MM.1S (cell line): ENCODE measurements at places on chromosomes 2 and 18.

DNA sequence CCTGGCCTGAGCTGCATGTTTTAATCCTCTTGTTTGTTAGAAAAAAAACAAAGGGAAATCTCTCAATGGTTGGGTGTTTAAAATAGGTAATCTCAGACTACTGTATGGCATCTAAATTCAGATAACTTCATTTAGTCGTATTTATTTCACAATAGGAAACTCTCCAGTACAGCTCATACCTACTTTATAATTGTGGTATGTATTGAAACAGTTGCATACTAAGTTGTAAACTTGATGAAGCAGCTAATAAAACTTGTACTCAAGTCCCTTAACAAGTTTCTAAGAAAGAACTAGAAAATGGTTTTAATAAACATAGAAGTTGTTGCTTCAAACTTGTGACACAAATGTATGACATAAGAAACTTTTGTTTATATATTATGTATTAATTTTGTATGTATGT, 334.5 kb downstream of the PTPRM start:
- DNase-seq = no peak

- DNase-seq = no peak
These were observed 139.2 kb downstream of the LAMA3 start for GRCh38 chr18:23828426-23828825.

- DNase-seq = no peak
These were observed 750.5 kb downstream of the LRP1B start for GRCh38 chr2:141380008-141380979.

GRCh38 chr2:222854773-222855700, 5.8 kb upstream of the ACSL3 start:
- no peak for DNase-seq

DNA sequence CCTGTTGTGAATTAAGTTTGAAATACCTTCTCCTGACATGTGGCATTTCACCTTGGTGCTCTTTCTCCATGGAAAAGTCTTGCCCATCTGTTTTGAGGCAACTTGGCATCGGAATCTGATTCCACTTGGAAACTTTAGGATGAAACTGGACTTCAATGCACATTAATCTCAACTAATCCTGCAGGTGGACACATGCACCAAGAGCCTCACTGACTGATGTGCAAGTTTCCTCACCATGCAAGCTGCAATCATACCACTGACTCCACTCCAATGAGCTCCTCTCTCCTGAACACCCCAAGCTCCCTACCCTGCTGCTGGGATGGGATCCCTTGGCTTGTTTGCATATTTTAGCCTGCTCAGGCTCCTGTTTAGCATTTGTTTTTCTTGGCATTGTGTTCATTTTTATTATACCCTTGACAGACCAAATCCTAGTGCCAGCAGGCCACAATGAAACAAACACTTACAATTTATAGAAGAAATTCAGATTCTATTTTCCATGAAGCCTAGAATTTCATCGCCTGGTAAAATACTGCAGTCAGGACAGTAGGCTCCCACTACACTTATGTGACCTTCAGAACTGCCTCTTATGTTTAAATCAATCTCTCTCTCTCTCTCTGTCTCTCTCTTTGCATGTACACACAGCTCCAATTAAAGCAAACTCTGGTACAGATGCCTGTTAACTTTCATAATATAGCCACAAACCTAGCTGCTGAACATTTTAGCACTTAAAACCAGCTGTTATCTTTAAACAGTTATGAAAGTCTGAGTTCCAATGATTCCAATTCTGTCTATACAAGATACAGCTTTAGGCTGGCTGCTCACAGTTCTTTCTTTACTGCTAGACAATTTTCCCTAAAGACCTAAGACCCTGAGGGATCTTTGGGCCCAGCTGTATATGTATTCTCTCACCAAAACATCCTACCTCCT, 141.5 kb downstream of the OSR1 start:
- DNase-seq = no peak

DNA sequence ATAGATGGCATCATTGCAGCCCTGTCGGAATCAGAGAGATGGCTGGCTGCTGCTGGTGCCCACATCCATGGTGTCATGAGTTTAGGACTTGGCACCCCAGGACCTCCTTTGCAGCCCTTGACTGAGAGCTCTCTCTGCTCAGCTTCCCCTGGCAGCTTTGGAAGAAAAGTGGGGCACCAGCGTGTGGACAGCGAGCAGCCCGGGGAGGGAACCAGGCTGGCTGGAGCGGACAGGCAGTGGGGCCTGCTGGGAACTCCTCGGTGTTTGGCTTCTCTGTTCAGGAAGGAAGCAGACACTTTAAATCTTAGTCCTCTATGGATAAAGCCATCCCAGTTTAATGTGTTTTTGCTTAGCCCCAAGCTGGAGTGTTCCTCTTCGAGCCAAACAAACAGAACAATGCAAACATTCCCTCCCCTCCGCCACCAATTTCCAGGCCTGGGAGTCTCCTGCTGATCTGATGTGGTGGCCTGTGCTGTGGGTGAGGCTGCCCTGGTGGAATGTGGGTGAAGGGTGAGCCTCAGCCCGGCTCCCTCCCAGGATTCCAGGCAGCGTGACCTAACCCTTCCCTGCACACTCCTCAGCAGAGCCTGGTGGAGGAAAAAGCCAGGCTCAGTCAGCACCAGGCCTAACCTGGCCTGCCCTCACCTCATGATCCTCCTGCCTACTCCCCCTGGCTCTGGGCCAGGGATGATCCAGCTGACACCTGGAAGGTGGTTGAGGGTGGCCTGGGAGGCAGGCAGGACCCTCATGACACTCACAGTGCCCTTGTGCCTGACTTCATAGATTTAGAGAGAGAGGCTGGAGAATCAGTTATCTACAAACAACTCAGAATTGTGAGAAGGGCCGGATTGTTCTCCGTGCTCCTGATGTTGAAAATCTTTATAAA, 21.6 kb upstream of the ITGB6 start:
- no peak for DNase-seq

GRCh38 chr2:151902829-151903228, 74.6 kb upstream of the ARL5A start:
- DNase-seq = no peak

DNA sequence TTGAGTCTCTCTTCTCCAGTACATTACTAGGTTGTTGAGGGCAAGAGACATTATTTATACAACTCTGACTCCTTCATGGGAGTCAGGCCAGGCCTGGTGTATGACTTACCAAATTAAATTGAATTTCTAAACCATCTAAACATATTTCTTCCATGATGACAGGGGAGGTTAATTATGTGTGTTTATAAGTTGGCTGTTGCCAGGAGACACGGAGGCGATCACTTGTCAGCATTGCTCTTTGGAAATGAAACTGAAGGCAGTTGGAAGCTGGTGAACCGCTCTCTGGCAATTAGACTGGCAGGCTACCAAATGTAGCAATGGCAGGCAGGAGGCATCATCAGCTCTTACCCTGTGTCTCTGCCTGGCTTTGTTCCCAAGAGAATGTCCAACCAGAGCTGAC, 241.4 kb downstream of the KCNS3 start:
- DNase-seq = no peak
